Central memory CD4-positive, alpha-beta T cell (primary cell): ENCODE measurements at places on chromosomes 1 and 21.
A peak's percentile ranks its signal among the peaks of the same experiment; 100 is the strongest.

DNA sequence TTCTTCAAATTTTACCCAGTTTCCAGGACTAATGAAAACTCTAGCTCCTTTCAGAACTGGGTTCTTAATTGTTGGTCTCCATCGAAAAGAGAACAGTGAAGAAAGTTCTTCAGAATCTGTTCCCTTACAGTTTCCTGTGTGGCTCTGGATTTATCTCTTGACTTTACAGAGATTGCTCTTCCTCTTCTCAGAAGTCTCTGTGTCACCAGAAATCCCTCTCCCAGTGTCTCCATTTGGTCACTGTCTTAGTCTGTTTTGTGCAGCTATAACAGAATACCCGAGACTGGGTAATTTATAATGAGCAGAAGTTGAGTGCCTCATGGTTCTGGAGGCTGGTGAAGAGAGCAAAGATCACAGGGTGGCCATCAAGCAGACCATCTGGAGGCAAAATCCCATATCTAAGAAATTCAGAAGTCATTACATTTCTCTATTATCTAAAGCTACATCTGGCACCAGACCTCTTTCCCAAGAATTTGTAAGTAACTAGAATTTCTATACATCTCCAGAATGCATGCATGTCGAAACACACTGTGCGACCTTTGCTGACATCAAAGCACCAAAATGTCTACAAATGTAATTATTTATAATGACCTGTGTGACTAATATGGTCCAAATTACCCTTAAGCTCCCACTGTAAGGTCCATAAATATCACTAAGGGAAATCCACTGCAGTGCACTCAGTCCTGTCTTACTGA lies 65.4 kb upstream of the KRTAP19-8 start:
- no peak for DNase-seq

GRCh38 chr1:201542309-201543035 lies 3.5 kb downstream of the NAV1 start:
- no peak for DNase-seq

DNA sequence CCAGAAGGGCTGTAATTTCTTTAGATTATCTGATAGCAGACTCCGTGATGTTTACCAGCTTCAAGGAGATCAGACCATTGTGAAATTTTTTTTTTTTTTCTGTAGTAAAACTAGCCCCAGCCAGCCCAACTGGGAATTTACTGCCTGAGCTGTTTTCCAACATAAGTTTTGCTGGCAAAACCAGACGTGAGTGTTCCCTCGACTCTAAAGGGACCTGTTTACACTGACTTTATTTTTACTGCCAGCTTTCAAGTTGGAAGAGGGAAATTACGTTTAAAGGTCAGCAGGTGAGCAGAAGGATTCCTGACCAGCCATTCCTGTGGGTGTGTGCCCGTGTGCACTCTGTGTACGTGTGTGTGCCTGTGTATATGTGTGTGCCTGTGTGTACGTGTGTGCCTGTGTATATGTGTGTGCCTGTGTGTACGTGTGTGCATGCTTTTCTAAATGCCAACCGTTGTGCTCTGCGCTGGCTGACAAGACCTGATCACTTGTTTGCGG lies 374 bp downstream of the MAB21L3 start:
- DNase-seq, result no peak

- no peak for DNase-seq
These were observed 72.4 kb upstream of the KCND3 start for GRCh38 chr1:112061901-112062320.

- no peak for DNase-seq
These were observed 56.7 kb downstream of the RALGPS2 start for GRCh38 chr1:178781533-178782330.

DNA sequence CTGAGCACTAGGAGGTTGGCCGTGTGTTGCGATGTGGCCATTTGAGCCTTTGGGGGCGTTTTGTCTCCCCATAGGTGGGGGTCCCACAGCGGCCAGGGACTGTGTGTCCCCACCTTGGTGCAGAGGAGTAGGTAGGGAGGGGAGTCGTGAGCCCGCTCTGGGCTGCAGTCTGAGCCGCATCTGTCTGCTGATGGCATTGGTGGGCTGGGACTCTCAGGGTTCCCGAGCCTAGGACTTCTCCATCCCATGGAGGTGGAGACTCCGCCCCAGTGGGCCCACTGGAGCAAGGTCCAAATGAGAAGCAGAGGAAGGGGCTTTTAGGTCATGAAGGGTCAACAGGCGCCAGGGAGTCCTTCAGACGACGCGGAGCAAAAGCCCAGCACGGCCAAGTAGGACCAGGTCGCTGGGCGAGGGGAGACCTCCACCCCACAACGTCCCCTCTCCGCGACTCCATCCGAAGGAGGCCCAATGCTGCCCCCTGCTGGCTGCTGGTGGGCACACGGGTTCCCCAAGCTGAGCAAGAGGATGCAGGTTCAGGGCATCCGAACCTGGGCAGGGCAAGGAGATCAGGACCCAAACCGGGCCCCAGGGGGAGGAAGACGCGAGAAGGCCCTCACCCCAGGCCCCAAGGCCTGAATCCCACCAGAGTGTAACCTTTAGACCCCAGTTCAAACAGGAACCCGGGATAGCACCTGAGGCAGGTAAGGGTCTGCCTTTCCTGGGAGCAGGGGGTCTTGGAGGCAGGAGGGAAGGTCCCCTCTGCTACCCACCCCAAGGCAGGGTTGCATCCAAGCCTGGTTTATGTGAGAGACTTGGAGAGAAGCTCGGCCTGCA lies 14.9 kb downstream of the TTC34 start:
- peak; percentile 48 for DNase-seq

DNA sequence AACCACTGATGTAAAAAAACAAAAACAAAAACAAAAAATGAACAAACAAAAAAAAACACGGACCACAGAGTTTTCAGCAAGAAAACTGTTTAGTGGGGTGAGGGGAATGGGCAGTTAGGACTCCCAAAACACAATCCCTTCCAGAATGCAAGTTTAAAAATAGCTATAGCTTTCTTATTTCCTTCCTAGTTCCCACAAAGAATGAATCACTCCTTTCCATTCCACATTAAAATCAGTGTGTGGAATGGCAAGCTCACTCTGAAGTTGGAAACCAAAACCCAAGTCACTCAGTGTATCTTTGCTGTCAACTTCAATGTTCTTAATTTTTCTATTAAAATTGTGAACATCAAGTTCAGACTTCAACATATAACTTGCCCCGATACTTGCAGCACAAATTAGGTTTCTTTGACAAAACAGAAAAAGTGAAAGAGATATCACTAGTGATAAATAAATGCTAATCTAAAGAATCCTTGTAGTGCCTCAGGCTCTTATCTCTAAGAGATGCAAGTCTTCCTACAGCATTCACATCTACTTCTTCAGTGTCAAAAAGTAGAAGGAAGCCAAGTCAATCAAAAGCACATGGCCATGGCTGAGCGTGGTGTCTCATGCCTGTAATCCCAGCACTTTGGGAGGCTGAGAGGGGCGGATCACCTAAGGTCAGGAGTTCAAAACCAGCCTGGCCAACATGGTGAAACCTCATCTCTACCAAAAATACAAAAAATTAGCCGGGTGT lies 45.5 kb downstream of the TOR3A start:
- DNase-seq, result no peak

- DNase-seq, result no peak
These were observed 67.6 kb downstream of the RGS13 start for GRCh38 chr1:192703283-192704206.

DNA sequence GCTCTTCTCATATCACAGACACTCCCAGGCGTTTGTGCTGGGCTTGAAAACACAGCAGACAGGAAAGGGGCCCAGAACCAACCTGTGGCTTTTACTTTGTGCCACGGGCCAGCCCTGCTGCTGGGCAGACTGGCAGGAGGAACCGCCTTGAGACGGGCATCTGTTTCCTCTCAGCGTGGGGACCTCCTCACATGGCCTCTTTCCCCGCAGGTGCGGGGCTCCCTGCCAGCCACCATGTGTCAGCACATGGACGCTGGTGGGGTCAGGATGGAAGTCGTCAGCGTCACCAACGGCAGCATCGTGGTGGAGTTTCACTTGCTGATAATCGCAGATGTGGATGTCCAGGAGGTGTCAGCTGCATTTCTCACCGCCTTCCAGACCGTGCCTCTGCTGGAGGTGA lies 47.8 kb downstream of the UMODL1 start:
- no peak for DNase-seq

GRCh38 chr1:55970526-55971110 lies 608.7 kb downstream of the PLPP3 start:
- no peak for DNase-seq

GRCh38 chr1:192951691-192952460 lies 107.3 kb downstream of the UCHL5 start:
- no peak for DNase-seq

DNA sequence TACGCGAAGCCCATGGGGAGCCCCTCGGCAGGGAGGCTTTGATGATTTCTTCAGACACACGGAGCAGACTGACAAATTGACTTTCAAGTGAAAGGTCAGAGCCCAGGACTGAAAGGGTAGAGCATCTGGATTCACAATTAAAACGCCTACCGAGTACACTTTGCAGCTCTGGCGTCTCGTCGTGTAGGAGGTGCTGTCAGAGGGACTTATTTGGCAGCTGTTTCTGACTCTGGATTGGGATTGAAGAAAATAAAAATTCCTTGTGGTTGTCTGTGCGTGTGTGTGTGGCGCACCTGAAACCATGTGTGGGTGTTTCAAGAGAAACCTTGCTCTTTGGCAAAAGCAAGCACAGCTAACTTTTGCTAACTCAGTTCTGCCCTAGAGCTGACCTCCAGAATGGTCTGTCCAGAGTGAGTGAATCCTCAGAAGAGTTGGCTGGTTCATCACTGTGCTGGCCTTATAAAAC lies 348.7 kb downstream of the HLX start:
- DNase-seq, result no peak

DNA sequence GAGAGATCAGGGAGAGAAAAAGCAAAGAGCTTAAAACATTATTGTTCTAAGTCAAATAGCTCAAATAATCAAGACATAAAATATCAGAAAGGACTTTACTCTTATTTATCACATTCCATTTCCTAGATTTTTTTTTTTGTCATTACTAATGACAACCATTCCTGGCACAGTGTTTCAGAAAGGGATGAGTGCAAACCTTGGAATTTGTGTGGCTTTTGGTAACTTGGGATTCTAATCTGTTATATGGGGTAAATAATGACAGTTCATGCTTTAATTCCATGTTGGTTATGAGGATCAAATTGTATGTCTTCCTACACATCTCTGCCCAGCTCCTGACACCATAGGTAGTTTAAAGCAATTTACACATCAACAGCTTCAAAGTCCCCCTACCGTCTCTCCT lies 358.4 kb upstream of the ADGRL4 start:
- no peak for DNase-seq

GRCh38 chr1:54763816-54764132 lies 549 bp downstream of the PARS2 start:
- no peak for DNase-seq

DNA sequence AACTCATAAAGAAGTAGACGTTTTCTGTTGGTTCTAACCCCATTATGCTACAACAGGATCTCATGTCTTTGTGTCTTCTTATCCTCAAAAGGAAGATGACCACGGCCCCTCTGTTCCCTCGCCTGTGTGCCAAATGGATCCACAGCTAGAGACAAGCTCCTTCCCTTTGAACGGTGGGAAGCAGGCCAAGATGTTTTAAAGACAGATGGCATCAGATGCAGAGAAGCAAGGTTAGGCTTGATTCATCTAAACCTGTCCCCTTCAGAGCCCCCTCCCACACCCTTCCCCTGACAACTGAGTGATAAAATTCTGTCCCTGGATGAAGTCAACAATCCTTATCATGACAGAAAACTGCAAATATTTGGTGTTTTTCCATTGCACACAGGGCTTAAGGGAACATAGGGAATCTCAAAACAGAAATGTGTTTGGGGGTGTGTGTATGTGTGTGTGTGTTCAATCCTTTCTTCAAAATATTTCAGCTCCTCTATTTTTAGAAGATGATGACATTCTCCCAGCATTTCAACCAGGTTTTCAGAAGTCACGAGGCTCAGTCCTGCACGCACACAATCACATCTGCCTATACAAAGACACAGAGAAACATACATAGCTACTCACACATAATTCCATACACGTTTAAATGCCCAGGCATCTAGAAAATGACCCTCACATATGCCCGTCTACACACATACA lies 27.8 kb upstream of the FMOD start:
- no peak for DNase-seq
